Activated CD4-positive, alpha-beta T cell treated with anti-CD3 and anti-CD28 coated beads for 1 hour (primary cell): ENCODE measurements at places on chromosomes 3 and 15.

DNA sequence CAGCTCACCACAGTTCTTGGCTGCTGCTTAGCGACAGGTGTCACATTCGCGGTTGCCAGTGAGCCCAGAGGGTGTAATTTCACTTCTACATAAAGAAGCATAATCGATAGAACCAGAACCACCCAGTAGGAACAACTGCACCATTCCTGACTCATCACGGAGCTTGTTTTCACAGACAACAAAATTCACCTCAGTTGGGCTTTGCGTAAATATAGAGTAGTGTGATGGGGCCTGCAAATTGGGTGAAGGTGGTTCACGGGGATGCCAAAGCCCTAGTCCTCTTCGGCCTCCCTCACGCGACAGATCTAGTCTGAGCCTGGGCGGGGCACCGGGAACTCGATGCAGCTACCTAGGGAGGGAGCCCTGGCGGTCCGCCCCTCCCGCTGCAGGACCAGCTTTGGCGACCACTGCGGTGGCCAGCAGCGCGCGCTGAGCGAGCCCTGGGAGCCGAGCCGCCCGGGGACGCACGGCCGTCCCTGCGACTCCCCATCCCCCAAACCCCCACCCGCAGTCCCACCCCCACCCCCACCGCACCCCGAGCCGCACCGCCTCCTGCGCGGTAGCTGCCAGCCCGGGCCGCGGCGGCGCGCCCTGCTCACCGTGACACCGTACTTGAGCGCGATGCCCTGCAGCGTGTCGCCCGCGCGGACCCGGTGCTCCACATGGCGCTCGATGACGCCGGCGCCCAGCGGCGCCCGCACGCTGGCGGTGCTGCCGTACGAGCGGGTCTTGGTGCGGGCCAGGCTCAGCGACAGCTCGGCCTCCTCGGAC, 519 bp downstream of the LYSMD2 start:
- DNase-seq, result peak; percentile 34

- no peak for DNase-seq
These were observed 523.7 kb upstream of the TGFBR2 start for GRCh38 chr3:30082652-30083051.

- no peak for DNase-seq
These were observed 225.4 kb upstream of the UBE2E2 start for GRCh38 chr3:22977650-22978289.

DNA sequence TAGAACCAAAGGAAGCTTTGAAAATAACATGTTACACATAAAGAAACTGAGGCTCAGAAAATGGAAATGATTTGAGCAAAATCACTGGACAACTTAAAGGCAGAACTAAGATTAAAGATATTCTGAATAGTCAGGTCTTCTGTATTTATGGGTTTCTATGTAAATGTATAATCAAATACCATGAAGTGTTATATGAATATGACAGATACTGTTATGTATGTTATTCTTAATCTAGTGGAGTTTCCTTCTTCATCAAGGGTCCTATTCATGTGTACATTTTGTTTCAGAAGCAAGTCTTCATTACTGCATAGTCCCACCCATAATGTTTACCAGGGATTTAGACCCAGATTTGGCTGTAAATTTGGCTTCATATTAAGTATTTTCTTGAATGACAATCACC, 470.9 kb upstream of the TPRG1 start:
- no peak for DNase-seq

GRCh38 chr3:142735462-142735861, 11.6 kb downstream of the TRPC1 start:
- DNase-seq, result no peak

- DNase-seq, result no peak
These were observed 4.1 kb upstream of the AMOTL2 start for GRCh38 chr3:134378384-134378783.

DNA sequence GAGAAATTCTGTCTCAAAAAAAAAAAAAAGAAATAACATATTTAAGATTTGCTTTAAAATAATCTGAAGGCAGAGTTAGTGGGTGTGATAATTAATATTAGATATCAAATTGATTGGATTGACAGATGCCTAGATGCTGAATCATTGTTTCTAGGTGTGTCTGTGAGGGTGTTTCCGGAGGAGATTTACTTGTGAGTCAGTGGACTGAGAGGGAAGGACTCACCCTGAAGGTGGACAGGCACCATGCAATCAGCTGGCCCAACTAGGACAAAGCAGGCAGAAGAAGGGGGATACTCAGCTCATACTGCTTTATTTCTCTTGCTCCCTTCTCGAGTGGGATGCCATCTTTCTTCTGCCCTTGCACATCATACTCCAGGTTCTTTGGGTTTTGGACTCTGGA, 16.7 kb upstream of the RPL24 start:
- no peak for DNase-seq
